ENCODE measurements at places on chromosomes 4 and X.

GRCh38 chr4:130336585-130337217, 1240.7 kb downstream of the C4orf33 start:
- no peak for DNase-seq

GRCh38 chrX:13906093-13906492, 89.2 kb upstream of the GPM6B start:
- DNase-seq = no peak

GRCh38 chr4:126678618-126679017, 954.1 kb upstream of the INTU start:
- DNase-seq = no peak

- no peak for DNase-seq
These were observed 1317.4 kb upstream of the TENM3 start for GRCh38 chr4:180925805-180926204.

GRCh38 chrX:151816934-151817333, 82.4 kb downstream of the CNGA2 start:
- no peak for DNase-seq

DNA sequence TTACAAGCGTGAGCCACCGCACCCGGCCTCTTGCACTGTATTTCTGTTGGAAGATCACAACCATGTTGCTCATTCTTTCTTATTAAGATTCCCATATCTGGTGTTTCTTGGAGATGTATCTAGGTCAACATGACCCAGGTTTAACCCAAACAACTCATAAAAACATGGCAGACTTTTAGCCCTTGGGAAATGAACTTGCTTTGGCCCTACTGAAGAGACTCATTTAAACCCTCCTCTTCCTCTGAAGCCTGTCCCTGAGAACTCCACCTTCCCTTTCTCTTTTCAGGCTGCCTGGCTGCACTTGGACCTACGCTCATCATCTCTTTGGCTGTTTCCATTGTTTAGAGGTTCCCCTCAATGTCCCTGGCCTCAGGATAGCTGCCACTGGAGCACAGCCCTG, 22.8 kb upstream of the OPN1LW start:
- DNase-seq = no peak
